Stimulated activated CD4-positive, alpha-beta T cell treated with anti-CD3 and anti-CD28 coated beads, Interleukin-4, amount 100 ng/mL, for 48 hours (primary cell): ENCODE measurements at places on chromosomes 7 and 10.
A peak's percentile ranks its signal among the peaks of the same experiment; 100 is the strongest.

- DNase-seq: no peak
These were observed 3.3 kb upstream of the MTERF1 start for GRCh38 chr7:91883676-91884362.

DNA sequence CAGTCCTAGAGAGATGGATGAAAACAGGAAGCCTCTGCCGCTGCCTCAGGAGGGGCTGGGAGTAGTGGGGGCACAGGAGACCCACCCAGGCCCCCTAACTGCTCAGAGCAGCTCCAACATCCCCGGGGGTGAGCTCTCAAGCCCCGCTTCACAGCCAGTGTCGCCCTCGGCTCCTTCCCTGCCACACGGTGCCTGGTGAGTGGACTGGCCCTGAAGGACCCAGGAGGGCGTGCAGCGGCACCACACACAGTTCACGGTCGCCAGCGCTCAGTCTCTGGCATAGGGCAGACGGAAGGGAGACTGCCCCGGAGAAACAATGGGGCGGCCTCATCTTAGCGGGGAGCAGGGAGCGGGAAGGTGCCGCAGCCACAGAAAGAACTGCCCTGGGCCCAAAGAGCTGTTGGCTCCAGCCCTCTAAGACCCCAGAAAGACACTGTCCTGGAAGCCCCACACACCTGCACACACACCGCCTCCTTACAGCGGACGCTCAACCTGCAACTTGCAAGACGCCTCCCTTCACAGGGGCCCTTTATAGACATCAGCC, 1.2 kb downstream of the CLDN15 start:
- DNase-seq: no peak

GRCh38 chr7:54967377-54967776, 51.4 kb upstream of the EGFR start:
- DNase-seq: no peak

DNA sequence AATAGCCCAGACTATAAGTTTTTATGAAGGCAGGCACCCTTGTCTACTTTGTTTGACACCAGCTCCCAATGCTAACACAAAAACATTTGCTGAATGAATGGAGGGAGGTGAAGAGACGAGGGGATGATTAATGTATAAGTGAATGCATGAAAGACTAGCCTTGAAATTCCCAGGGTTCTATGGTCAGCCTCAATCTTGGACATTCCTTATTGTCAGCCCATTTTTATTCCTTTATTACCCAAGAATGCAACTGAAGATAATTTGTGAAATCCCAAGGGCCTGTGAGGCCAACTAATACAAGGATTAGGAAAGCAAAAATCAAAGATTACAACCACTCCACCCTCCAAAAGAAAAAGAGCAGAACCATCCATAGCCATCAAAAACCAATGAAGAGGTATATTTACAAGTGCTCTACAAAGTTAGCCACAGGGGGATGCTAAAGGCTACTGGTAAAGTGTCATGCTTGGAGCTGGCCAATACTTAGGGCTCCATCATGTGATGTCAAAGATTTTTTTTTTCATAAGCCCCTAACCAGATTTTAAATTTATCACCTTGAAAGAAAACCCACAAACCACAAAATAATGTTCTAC, 40.0 kb upstream of the ASAH2 start:
- no peak for DNase-seq

- DNase-seq: no peak
These were observed 60.2 kb downstream of the ZNF277 start for GRCh38 chr7:112266595-112267270.

- DNase-seq: no peak
These were observed 575.6 kb downstream of the ARL4A start for GRCh38 chr7:13262929-13263530.

GRCh38 chr10:34637418-34637911, 177.6 kb downstream of the PARD3 start:
- peak; percentile 56 for DNase-seq

GRCh38 chr10:114917927-114918672, 19.9 kb upstream of the TRUB1 start:
- no peak for DNase-seq
